ENCODE measurements at places on chromosomes 1 and 21.

- H3K4me3 ChIP-seq, result no peak overlapping the region
- no peak for DNase-seq
- H3K27me3 ChIP-seq, result no peaks in the 10 kb centered on the region
- peaks cover 16% of the 10 kb centered on the region for H3K4me1 ChIP-seq
- peaks cover 55% of the 10 kb centered on the region for H3K36me3 ChIP-seq
These were observed 26.7 kb downstream of the MIER1 start for GRCh38 chr1:66951513-66951912.

GRCh38 chr1:36673202-36673601 is 190.5 kb upstream of the CSF3R start:
- no peak overlapping the region for H3K4me3 ChIP-seq
- H3K4me1 ChIP-seq, result no peaks in the 10 kb centered on the region
- H3K36me3 ChIP-seq, result no peaks in the 10 kb centered on the region
- peaks cover 7% of the 10 kb centered on the region for H3K27me3 ChIP-seq
- no peak overlapping the region for H3K27ac ChIP-seq
- no peak for DNase-seq

DNA sequence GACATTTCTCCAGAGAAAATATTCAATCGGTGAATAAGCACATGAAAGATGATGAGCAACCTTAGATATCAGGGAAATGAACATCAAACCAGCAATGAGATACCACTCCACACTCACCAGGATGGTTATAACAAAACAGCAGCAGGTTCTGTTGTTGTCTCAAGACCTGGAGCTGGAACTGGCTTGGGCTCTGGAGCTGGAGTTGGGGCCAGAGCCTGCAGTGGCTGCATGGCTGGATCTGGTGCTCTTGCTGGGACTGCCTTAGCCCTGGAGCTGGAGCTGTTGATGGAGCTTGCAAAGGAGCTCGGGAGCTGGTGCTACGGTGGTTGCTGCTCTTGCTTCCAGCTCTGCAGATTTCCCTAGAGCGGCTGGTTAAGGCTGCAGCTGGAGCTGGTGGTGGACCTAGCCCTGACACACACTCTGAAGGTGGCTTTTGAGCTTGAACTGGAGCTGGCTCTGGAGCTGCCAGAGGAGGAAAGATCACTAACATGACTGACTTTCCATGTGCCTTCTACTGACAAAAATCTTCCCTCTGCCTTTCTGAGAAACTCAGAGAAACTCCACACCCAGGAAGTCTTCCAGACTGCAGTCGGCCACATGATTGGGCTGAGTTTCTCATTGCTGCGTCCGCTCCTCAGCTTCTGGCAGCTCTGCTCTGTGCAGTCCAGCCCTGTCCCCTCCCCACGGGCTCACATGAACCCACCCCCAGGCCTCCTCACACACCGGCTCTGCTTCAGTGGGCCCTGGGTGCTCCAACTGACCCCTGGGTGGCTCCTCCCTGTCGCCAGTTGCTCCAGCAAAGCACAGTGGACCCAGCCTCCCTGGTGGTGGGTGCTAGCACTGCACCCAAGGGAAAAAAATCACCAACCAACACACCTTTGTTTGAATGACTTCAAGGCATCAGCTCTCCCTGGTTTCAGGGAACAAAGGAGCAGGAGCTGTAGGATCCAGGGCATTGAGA is 139.1 kb upstream of the FMN2 start:
- H3K4me1 ChIP-seq, result peaks cover 3% of the 10 kb centered on the region
- H3K4me3 ChIP-seq, result no peak overlapping the region
- H3K36me3 ChIP-seq, result no peaks in the 10 kb centered on the region
- H3K27ac ChIP-seq, result no peak overlapping the region
- peaks cover 19% of the 10 kb centered on the region for H3K27me3 ChIP-seq

- peaks cover 1% of the 10 kb centered on the region for H3K36me3 ChIP-seq
- no peak for DNase-seq
- H3K27ac ChIP-seq, result no peak overlapping the region
- H3K27me3 ChIP-seq, result no peaks in the 10 kb centered on the region
- peak overlapping the region; percentile 36 for H3K4me3 ChIP-seq
These were observed 1.0 kb upstream of the EPS15 start for GRCh38 chr1:51519865-51520699.
